ENCODE measurements at places on chromosomes 7 and 10.

- DNase-seq = no peak
These were observed 315.3 kb downstream of the HPSE2 start for GRCh38 chr10:98920360-98920759.

GRCh38 chr7:44323381-44324203 lies 1.8 kb downstream of the CAMK2B start:
- no peak for DNase-seq

DNA sequence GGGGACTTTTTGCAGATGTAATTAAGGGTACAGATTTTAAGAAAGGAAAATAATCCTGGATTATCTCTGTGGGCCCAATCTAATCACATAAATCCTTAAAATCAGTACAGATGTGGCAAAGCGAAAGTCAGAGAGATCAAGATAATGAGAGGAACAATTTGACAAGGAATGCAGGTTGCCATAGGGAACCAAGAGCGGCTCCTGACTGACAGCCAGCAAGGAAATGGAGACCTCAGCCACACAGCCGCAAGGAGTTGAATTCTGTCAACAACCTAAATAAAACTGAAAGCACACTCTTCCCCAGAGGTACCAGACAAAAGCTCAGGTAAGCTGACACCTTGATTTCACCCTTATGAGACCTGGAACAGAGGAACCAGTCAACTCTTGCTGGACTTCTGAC lies 3.4 kb upstream of the PNPLA8 start:
- no peak for DNase-seq

- no peak for DNase-seq
These were observed 20.2 kb upstream of the ASL start for GRCh38 chr7:66055321-66055956.

All from activated CD4-positive, alpha-beta T cell treated with anti-CD3 and anti-CD28 coated beads for 36 hours (primary cell).